NCI-H1092 (cell line): ENCODE measurements at places on chromosomes 5 and 9.

DNA sequence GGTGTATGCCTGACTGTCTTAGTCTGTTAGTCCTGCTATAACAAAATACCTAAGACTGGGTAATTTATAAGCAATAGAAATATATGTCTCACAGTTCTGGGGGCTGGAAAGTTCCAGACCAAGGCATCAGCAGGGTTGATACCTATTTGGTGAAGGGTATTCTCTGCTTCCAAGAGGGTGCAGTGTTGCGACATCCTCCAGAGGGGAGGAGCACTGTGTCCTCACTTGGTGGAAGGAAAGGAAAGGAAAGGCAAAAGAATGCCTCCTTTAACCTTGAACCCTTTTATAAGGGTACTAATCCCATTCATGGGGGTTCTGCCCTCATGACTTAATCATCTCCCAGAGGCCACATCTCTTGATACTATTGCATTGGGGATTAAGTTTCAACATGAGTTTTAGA, 42.0 kb upstream of the SLC24A2 start:
- DNase-seq, result no peak

- DNase-seq, result no peak
Observed at GRCh38 chr9:115673599-115673998, 480.0 kb upstream of the PAPPA start.

DNA sequence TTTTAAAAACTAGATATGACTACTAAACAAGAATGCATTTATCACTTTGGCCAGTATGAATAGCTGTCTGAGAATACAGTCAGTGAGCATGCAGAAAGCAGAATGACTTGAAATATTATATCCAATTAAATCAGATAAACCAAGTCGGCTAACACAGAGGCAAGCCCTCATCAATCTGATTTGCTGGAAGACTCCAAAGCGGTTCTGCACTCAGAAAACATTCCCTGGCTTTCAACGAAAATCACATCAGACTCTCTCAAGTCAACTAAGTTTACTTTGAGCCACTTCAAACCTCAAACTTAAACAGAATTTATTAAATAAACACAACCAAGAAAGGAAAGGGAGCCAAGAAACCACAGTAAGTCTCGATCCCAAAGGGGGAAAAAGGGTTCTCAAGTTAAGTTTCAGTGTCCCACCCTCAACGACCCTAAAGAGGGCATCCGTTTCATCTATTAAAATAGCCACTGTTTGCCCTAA, 1.4 kb downstream of the MYO10 start:
- DNase-seq, result no peak

DNA sequence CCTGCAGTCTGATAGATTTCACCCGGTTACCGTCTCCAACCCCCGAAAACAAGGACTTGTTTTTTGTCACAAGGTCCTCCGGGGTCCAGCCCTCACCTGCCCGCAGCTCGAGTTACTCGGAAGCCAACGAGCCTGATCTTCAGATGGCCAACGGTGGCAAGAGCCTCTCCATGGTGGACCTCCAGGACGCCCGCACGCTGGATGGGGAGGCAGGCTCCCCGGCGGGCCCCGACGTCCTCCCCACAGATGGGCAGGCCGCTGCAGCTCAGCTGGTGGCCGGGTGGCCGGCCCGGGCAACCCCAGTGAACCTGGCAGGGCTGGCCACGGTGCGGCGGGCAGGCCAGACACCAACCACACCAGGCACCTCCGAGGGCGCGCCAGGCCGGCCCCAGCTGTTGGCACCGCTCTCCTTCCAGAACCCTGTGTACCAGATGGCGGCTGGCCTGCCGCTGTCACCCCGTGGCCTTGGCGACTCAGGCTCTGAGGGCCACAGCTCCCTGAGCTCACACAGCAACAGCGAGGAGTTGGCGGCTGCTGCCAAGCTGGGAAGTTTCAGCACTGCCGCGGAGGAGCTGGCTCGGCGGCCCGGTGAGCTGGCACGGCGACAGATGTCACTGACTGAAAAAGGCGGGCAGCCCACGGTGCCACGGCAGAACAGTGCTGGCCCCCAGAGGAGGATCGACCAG, 121.3 kb downstream of the DAB2IP start:
- no peak for DNase-seq

- DNase-seq, result no peak
Observed at GRCh38 chr9:93259490-93260262, 75.7 kb downstream of the WNK2 start.

- no peak for DNase-seq
Observed at GRCh38 chr9:34406219-34406618, 29.5 kb upstream of the MYORG start.

- no peak for DNase-seq
Observed at GRCh38 chr5:55236800-55237199, 3.4 kb upstream of the CCNO start.

DNA sequence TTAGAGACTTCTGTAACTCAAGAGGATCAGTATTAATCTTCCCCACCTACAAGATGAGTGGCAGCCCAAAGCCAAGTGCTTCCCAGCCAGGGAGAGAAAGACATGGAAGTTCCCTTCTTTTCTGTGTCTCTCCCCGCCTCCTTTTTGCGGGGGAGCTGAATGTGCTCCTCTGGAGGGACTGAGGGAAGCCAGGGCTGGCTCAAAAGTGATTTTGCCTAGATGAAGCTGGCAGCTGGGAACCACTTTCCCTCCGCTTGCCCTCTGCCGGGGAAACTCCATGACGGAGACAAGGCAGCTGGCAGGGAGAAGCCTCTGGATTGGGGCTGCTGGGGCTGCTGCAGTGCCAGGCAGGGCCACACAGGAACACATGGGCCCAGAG, 24.4 kb downstream of the EGR1 start:
- no peak for DNase-seq
